ENCODE measurements at places on chromosomes 2 and 18. TPM values are rescaled to one million over a fixed set of nuclear protein-coding genes. Genes with fewer than 3 reads are reported as not detected.

Gene ERMN
- not detected for total RNA-seq

Gene SRBD1
- 9.4 TPM for total RNA-seq

Gene HOXD13
- not detected for total RNA-seq

Gene USP34
- total RNA-seq, result 60.9 TPM

Gene C2orf15
- under 0.01 TPM for total RNA-seq

Gene SLC14A1
- 0.32 TPM for total RNA-seq
